ENCODE measurements at places on chromosomes 7 and 10.

DNA sequence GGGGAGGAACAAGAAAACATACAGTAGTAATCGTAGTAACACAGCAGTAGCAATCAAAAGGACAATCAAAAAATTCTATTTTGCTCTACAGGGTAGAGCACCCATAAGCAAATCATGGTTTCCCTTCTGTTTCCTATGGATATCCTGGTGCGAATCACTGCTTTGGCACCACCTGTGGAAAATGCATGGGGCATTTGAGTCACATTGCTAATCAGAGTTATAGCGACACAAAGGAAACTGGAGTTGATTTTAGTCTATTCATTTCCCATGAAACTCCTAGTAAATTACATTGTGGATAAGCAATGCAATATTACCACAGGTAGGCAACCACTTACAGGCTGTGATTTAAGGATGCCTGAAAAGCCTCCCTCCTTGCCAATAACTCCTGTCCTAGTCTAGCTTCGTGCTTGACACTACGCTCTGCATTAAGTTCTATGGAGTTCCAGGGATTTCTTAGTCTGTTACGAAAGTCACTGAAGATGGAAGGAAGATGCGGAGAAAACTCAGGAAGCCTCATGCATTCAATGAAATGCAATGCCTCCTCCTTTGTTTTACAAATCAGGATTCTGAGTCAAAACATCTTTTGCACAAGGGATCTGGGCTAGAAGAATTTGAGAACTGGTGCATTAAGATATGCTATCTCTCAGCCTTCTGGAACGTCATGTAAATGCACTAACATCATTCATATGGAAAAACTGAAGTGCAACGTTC, 188.4 kb downstream of the DGKI start:
- no peak for DNase-seq

- no peak for DNase-seq
Measured at GRCh38 chr10:107264742-107265141, 100.2 kb upstream of the SORCS1 start.

DNA sequence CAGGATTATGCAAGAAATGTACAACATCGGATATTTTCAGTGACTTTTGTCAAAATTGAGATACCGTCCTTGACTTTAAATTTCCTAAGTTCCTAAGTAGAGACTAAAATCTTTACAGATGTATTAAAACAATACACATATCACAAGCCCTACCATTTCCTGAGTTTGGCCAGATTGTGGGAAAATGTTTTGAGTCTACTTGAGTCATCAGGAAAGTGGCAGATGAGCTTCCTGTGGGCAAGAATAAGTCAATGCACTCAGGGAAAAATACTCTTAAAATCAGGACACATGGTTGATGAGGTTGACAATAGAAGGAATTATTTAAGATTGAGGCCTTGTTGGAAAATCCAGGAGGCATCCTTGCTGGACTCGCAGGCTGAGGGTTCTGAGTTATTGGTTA, 162.5 kb downstream of the SNX10 start:
- no peak for DNase-seq

- DNase-seq, result no peak
Measured at GRCh38 chr10:112215342-112215774, 31.8 kb upstream of the GPAM start.

DNA sequence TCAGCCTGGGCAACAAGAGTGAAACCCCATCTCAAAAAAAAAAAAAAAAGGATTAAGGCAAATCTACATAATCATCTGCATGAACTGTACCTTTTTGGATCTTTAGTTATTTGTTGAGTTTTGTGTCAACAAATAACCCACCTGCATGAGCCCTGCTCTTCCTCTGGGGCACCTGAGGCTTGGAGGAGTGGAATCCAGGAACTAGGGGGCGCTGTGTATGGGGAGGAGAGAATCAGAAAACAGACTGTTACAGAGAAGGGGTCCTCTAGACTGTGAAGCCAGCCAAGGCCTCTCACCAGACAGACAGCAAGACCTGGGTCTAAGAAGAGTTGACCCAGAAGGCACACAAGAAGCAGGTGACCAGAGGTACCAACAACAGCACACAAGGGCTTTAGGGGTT, 682.8 kb upstream of the NRP1 start:
- no peak for DNase-seq

DNA sequence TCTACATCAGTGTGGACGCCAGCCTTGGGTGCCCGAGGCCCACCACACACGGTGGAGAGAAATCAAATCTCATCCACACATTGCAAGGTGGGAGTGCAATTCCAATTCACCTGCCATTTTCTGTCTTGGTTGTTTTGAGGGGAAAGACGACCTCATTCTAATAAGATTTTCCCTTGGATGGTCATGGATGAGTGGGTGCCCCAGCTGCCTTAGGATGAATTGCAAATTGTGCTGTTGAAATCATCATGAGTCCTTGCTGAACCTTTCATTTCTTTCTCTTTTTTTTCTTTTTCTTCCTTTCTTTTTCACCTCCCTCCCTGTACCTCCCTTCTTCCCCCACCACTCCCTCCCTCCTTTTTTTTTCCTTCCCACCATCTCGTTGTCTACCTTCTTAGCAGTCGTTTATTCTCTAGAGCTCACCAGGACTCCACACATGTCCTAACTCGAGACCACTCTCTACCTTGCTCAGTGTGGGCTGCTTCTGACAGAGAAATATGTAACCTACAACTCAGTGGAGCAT, 266.9 kb upstream of the NFE2L3 start:
- DNase-seq, result no peak

DNA sequence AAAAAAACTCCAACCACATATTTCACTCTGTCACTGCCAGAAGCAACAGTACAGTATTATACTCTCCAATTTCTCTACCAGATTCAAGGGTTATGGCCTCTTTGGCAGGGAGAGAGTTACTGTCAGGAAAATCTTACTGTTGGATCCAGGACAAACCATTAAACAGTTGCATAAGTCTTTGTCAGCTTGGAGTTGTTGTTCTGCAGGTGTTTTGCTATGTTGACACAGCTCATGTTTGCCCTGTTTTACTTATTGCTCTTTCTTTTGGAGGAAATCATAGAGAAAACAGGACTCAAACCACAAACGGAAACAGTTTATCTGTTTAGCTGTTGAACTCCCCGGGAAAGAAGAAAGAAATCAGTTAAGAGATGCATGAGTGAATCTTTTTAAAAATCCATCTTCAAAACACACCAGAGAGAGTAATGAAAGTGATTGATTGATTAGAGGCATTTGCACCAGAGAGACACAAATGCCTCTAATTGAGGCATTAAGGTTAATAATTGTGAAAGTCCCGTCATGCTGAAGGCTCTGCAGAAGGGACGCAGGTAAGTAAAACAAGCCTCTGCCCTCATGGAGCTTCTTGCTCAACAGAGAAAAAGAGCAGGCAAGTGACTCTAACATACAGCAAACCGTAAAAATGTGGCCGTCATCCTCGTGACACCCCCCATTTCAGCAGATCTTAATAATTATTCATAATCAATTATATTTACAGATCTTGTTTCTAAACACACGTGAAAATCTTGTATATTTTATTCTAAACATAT, 38.7 kb upstream of the ARHGAP21 start:
- DNase-seq, result no peak

GRCh38 chr7:29449569-29450260, 113.9 kb upstream of the PRR15 start:
- no peak for DNase-seq

GRCh38 chr10:100371482-100372027, 24.5 kb downstream of the SCD start:
- DNase-seq, result no peak

- no peak for DNase-seq
Measured at GRCh38 chr7:111802194-111802772, 240.0 kb upstream of the IMMP2L start.

DNA sequence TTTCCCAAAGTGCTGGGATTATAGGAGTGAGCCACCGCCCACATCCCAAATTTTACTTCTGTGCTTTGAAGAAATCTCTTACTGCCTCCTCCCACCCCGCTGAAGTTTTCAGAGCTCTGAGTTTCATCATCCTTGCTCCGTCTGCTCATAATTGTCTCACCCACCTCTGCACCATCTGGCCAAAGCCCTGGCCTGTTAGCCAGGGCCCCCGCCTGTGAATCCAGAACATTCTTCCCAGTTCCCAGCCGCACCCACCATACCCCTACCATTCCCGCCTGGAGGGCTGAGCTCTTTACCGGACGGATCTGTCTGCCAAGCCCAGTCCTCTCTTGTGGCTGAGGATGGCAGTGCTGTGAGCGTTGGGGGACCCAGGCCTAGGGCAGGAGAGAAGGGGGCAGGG, 14.5 kb downstream of the SSC4D start:
- DNase-seq, result no peak

DNA sequence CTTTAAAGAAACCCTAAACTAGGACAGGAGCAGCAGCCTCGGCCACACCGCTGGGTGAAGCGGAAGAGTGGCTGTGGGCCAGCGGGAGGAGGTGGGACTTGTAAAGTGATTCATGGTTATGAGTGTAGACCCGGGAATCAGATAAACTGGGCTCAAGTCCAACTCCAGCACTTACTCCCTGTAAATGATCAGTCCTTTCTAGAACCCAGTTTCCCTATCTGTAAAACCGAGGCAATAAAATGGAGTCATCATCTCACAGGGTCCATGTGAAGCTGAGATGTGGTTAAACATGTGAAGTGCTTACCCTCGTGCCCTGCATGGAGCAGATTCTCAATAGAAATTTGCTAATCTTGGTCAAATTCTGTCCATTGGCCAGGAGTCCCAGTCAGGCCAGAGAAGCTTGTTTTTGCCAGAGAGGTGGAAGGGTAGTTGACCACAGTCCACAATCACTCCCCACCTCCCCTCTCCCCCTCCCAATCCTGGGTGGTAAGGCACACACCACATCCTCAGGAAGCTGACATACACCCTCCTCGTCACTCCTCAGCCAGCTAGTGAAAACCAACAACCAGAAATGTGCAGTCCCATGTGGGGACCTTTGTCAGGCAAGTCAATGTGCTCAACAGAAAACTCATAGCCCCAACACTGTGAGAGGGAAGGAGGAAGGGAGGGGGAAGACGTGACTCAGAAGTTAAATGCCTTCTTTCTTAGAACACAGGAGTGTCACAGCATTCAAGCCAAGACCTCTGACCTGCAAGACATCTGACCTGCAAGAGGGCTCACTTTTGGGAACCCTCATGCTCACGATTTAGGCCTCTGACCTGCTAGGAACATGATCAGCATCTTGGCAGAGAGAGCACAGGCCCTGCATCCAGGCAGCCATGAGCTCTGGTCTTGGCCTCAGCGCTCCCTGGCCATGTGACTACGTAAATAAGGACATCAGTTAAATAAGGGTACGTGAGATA, 145.1 kb downstream of the PLXNA4 start:
- peak; percentile 30 for DNase-seq

GRCh38 chr7:516606-517456, 2.8 kb downstream of the PDGFA start:
- no peak for DNase-seq

GRCh38 chr10:8738987-8739386, 684.5 kb downstream of the GATA3 start:
- no peak for DNase-seq

DNA sequence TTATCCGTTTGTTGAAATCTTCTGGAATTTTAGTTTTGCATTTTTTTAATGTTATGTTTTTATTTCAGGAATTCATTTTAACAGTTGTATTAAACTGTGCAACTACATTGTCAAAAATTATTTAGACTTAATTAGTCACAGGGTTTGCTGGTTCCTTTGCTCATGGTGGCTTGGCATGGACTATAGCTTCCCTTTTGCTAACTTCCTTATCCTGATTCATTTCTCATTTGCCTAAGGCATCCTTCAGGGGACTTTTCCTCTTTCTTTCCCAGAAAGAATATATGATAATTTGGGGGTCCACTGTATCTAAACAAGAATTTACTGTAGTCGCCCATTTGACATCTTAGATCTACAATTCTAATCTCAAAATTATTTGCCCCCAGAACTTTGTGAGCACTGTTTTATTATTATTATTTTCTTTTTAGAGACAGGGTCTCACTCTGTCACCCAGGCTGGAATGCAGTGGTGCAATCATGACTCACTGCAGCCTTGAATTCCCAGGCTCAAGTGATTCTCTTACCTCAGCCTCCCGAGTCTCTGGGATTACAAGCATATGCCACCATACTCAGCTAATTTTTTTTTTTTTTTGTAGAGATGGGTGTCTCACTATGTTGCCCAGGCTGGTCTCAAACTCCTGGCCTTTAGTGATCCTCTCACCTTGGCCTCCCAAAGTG, 13.9 kb downstream of the FIGNL1 start:
- DNase-seq, result no peak

- DNase-seq, result no peak
Measured at GRCh38 chr7:100370746-100371145, 2.5 kb upstream of the PILRA start.

DNA sequence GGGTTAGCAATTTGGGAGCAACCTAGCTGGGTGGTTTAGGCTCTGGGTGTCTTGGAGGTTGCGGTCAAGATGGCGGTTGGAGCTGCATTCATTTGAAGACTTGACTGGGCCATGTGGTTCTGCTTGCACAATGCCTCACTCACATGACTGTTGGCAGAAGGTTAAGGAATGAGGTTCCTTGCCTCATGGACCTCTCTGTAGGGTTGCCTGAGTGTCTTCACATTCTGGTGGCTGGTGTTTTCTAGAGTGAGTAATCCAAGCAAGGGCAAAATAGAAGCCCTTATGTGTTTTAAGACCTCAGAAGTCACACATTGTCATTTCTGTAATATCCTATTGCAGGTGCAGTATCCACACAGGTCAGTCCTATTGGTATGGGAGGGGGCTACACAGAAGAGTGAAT, 52.0 kb downstream of the CDK14 start:
- no peak for DNase-seq

DNA sequence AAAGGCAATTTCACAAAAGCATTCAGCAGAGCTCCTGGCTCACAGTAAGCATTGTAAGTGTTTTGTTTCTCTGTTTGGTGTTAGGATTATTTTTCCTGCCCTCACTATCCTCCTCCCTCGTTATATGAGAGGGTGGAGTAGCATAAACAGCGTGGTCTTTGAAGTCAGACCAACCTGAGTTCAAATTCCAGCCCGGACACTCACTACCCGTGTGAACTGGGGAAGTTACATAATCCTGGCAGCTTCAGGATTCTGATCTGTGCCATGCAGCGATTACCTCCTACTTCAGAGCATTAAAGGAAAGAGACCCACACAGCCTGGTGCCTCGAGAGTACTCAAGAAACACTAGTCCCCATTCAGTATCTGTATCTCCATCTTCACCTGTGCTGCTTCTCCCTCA, 386.5 kb downstream of the INHBA start:
- DNase-seq, result no peak

DNA sequence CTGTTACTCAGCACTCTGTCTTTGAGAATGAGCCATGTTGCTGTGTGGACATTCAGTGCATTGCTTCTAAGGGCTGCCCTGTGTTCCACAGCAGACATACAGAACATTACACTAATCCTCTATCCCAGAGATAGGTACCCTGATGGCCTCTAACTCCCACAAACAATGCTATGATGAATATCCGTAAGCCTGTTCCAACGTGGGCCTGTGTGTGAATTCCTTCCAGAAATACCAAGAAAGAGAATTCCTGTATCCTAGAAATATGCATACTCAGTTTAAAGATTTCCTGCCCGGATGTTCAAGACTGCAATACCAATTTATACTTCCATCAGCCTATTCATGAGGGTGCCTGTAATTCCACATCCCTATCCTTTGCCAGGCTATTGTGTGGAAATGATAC, 21.3 kb upstream of the ST8SIA6 start:
- no peak for DNase-seq

GRCh38 chr10:123563994-123564393, 102.2 kb upstream of the GPR26 start:
- DNase-seq, result no peak

Measured in stimulated activated naive CD4-positive, alpha-beta T cell treated with Interleukin-2 at 50 U/mL for 16 hours (primary cell).